ENCODE measurements at places on chromosomes 13 and 19.
A peak's percentile ranks its signal among the peaks of the same experiment; 100 is the strongest.

DNA sequence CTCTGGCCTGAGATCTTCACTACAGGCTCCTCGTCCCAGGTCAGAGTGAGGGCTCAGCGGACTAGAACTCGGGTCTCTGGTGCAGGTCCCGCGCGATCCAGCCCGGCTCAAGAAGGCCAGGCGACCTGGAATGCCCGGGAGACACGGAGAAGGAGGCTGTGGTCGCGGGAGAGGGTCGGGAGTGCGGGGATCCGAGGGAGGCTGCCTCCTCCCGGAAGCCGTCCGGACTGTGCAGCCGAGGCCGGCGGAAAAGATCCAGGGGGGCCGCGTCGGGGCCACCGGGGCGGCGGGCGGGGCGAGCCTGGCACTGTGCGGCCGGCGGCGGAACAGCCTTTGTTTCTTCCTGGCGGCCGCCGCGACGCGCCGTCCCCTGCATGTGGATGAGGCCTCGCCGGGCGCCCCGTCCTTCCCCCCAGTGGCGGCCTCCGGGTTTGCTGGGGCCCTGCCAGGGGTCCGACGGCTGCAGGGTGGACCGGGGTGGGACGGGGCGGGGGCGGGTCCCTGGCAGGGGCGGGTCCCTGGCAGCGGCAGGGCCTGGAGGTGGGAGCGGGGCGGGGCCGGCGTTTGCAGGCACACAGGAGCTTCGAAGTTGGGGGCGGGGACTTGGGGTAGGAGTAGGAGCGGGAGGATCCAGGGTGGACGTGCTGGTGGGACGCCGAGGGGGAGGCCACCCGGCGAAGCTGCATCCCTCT is 1.0 kb upstream of the SLC7A10 start:
- DNase-seq: no peak

GRCh38 chr13:45482571-45483173 is 17.9 kb downstream of the COG3 start:
- DNase-seq: no peak

- DNase-seq: no peak
These were observed 437 bp downstream of the SUCLA2 start for GRCh38 chr13:48000559-48001113.

GRCh38 chr19:29529646-29530539 is 4.1 kb downstream of the VSTM2B start:
- no peak for DNase-seq

DNA sequence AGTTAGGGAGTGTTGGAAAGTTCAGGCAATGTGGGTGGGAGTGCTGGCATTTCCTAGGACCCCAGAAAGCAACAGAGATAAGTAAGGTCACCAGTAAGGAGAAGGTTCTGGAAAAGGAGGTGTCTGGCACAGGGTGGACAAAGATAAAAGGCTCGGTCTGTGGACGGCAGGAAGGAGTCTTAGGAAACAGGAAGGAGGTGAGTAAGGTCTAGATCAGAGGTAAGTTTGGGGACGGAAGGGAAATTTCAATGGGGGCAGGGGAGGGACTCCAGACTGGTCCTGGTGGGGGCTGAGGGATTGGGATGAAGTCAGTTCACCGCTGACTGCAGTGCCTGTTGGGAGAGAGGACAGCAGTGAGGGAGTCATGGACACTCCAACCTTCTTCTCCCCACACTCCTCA is 7.8 kb upstream of the OPA3 start:
- DNase-seq: no peak

- DNase-seq: no peak
These were observed 91.7 kb downstream of the RNASEH2B start for GRCh38 chr13:51001335-51001734.

DNA sequence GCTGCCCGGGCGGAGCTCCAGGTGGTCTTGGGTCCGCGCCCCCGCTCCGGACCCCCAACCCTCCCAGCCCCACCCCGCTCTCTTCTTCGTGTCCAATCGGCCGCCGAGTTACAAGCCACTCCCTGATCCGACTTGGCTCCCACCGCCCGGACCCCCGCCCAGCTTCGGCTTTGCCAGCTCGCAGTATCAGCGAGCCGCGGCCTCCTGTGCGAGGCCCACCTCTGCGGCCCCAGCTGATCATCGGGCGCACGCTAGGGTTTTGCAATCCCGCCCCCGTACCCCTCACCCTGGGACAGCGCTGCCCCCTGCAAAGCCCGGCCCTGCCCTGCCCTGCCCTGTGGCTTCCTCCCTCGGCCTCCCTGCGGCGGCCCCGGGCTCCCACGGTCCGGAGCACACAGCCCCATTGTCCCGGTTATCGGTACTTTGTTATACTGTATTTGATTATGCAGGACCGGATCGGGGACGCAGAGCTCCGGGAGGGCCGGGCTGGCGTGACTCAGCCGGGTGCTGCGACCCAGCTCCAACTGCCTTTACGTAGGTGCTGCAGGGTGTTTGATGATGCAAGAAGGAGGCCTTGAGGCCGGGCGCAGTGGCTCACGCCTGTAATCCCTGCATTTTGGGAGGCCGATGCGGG is 598 bp upstream of the LPAR2 start:
- DNase-seq: peak; percentile 73

- DNase-seq: no peak
These were observed 59.6 kb downstream of the GPALPP1 start for GRCh38 chr13:45048890-45049407.

DNA sequence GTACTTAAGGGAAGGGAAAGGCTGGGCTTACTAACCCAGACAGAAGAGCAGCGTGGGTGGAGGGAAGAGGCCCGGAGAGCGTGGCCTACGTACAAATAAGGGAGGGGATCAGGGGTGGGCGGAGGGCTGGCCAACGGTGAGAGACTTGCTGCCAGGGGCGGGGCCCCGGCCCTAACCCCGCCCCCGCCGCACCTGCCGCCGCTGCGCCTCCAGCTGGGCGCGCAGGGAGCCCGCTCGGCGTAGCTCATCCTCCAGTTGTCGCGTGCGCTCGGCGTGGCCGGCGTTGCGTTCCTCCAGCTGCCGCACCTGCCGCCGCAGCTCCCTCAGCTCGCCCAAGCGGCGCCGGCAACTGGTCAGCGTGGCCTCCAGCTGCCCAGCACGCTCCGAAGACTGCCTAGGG is 5.7 kb downstream of the HOOK2 start:
- DNase-seq: no peak

GRCh38 chr19:41641879-41642485 is 15.1 kb upstream of the CEACAM4 start:
- peak; percentile 19 for DNase-seq

- no peak for DNase-seq
These were observed at the start of gene CDX2 for GRCh38 chr13:27969082-27969865. CDX2 (minus strand) TSS chr13:27969315; CDS start chr13:27969006, 309 bp downstream.

DNA sequence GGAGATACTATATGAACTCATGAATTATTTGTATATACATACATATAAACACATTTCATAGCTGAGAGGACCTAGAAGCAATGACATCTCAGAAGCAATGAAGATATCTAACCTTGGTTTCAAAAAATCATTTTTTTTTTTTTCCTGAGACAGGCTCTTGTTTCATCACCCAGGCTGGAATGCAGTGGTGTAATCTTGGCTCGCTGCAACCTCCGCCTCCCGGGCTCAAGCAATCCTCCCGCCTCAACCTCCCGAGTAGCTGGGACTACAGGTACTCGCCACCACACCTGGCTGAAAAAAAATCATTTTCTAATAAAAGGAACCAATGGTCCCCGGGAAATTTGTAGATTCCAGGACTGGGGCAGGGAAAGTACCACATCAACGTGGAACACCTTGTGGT is 4.0 kb downstream of the ZNF565 start:
- no peak for DNase-seq

GRCh38 chr13:61672756-61673155 is 257.1 kb upstream of the PCDH20 start:
- no peak for DNase-seq

GRCh38 chr19:3669947-3670795 is 30.1 kb downstream of the PIP5K1C start:
- DNase-seq: no peak

- DNase-seq: no peak
These were observed 29.2 kb upstream of the GARRE1 start for GRCh38 chr19:34224996-34225658.

DNA sequence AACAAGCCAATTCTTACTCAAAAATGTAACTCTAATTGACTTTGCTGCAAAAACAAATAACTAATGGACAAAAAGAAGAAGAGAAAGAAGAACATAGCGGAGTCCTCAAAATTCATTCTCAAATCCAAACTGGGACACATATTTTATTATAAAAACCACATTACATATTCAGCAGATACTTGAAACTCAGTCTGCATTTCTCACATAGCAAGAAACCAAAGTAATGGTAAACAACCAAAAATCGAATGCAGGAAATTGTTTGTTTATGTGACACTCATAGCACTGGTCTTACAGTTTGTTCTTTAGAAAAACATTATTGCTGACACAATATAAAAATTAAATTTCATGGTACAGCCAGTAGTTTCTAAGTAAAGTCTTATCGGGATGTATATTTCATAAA is 789.8 kb downstream of the SLITRK6 start:
- DNase-seq: no peak

DNA sequence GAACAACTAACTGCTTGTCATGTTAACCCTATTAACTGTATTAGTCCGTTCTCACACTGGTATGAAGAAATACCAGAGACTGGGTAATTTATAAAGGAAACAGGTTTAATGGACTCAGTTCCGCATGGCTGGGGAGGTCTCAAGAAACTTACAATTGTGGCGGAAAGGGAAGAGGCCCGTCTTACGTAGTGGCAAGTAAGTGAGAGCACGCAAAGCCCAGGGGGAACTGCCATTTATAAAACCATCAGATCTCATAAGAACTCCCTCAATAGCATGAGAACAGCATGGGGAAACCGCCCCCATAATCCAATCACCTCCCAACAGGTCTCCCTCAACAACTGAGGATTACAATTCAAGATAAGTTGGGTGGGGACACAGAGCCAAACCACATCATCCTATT is 34.7 kb downstream of the PHF11 start:
- no peak for DNase-seq

GRCh38 chr13:45219938-45220375 is 19.1 kb upstream of the KCTD4 start:
- no peak for DNase-seq

- DNase-seq: no peak
These were observed 1.5 kb downstream of the PABPC3 start for GRCh38 chr13:25097426-25097825.

GRCh38 chr19:50181121-50181520 is 18.0 kb upstream of the IZUMO2 start:
- no peak for DNase-seq

- no peak for DNase-seq
These were observed 6.1 kb upstream of the CEACAM7 start for GRCh38 chr19:41694196-41694595.

GRCh38 chr19:57583521-57584416 is at the start of gene ZIK1:
ZIK1 (plus strand) TSS chr19:57584145; CDS start chr19:57584357, 212 bp downstream.
- DNase-seq: peak; percentile 91

DNA sequence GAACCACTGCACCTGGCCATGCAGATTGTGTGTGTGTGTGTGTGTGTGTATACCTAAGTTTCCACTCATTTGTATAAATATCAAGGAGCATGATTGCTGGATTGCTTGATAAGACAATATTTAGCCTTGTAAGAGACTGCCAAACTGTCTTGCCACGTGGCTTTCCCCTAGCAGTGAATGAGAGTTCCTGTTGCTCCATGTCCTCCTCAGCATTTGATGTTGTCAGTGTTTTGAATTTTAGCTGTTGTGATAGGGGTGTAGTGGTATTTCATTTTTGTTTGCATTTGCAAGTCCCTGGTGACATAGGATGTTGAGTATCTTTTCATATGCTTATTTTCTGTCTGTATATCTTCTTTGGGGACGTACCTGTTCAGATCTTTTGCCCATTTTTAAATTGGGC is 99.0 kb upstream of the ZNF536 start:
- DNase-seq: no peak

GRCh38 chr13:74203576-74203975 is 69.4 kb upstream of the KLF12 start:
- no peak for DNase-seq

All from right lung (tissue), 10 donors.